ENCODE measurements at places on chromosomes 1 and 21. TPM values are rescaled to one million over a fixed set of nuclear protein-coding genes. Genes with fewer than 3 reads are reported as not detected.

- DNase-seq: no peak
These were observed 7.7 kb downstream of the WNT9A start for GRCh38 chr1:227939791-227940771.

DNA sequence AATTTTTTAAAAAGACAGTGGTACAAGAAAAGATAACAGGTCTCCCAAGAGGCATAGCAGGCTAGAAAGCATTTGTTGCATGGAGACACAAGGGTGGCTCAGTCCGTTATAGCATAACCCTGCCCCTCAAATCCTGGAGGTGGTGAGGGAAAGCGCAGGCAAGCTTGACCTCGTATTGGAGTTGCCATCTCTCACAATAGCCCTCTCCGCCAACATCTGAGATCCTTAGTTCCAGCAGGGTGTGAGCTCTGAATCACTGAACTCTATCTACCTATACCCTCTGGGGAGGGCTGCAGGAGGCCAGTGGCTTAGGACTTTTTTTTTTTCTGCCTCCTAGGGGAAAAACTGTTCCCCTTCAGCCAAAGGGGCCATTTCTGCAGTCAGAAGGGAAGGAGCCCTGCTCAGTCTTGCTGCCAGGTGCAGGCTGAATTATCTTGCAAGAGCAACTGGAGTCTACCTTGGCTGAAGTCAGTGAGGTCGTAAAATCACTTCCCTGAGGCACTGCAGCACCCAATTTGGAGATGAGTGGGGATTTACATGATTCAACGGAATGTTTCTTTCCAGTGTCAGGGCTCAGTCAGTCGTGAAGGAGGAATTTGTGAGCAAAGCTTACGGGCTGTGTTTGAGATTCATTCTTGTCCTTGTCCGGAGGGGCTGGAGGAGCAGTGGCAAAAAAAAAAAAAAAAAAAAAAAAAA is 17.2 kb upstream of the C8A start:
- DNase-seq: no peak

DNA sequence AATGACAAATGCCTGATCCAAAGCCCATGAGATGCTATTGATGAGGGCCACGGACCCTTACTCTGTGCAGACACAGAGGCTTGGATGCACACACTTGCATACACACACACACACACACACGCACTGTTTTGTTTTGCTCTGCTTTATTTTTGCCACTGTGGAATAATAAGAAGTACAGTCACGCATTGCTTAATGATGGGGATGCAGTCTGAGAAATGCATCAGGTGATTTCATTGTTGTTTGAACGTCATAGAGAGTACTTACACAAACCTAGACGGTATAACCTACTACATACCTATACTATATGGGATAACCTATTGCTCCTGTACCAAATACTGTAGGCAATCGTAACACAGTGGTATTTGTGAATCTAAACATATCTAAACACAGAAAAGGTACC is 104.4 kb downstream of the RHOU start:
- DNase-seq: no peak

GRCh38 chr1:219149009-219149577 is 24.6 kb upstream of the LYPLAL1 start:
- DNase-seq: no peak

- no peak for DNase-seq
These were observed 58.7 kb downstream of the ACP6 start for GRCh38 chr1:147611586-147611985.

DNA sequence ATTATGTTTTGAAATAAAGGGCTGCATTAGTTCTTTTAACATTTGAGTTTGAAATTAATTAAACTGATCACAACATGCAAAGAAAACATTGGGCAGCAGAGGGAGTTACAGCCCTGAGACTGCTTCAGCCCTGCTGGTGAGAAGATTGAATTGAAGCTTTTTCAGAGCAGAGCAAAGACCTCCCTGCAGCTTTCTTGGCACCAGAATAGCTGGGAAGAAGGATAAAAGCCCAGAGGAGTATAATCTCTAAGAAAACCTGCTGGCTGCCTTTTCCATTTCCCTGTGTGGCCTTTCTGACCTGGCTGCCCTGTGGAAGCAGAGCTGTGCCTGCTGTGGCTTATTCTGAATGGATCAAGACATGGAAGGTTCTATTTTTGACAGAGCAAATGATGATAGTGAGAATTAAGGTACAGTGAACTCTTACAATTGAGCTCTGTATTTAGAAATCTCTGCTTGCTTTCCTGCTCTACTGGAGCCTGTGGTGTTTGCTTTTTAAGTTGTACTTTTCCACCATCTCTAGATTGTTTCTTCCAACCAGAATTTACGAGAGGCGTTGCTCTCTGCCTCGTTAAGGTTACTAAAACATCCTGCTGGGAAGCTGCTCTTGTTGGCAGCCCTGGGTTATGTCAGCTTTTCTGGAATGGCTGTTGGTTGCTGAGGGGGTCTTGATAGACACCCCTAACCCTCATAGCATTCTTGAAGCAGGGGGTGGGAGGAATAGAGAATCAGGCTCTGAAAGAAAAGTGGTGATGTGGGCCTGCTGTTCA is 9.9 kb downstream of the SNRPE start:
- peak; percentile 47 for DNase-seq

DNA sequence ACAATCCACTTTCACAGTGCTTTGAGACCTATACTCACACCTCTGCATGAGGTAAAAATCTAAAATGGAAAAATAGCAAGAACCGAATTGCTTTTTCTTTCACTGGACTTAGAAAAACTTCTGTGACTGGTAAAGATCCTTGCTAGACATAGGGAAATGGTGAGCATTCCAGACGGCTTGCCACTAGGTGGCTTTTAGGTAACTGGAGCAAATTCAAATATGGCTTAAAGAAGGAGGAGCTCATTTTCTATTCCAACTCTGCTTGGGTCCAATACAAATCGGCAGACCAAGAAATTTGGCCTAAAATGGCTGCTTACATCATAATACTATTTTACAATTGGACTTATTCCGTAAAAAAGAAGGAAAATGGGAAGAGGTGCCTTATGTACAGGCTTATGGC is 977.9 kb downstream of the ADGRL2 start:
- no peak for DNase-seq

GRCh38 chr1:172497230-172497629 is 35.7 kb upstream of the SUCO start:
- no peak for DNase-seq

DNA sequence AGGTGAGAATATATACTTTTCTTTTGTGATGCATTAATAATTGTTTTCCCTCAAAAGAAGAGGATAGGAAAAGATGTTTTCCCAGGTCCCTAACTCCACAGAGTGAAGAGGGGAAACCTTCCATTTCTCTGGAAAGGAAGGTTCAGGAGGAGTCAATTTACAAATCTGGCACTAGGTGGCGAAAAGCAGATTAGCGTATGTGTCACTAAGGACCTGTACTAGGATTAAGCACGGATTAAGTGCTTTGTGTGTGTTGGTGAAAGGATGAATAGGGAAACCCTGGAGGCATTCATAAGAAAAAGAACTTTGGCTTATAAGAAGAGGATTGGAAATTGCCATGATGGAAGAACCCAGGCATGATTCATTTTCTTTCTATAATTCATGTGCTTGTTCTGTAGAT is 410.1 kb upstream of the PLXNA2 start:
- DNase-seq: no peak

- DNase-seq: no peak
These were observed 973 bp downstream of the SDF4 start for GRCh38 chr1:1230656-1231399.

GRCh38 chr1:235745503-235746136 is 96.0 kb upstream of the GNG4 start:
- DNase-seq: no peak

DNA sequence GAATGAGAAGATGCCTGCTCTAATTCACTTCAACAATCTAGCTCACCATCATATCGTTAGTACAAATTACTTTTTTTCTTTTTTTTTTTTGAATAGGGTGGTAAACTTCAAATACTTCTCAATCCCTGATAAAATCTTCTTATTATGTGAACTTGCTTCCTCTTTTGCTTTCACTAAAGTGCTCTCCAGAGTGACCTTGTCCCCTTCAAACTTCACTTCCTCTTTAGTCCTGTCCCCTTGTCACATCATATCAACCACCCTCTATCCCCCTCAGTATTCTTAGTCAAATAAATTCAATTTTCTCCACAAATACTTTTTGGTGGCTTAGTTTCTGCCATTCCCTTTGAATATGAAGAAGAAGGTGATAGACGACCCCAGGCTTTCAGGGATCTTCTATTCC is 124.9 kb upstream of the PLXNA2 start:
- DNase-seq: no peak

GRCh38 chr1:42146626-42147320 is 6.4 kb upstream of the GUCA2B start:
- no peak for DNase-seq

DNA sequence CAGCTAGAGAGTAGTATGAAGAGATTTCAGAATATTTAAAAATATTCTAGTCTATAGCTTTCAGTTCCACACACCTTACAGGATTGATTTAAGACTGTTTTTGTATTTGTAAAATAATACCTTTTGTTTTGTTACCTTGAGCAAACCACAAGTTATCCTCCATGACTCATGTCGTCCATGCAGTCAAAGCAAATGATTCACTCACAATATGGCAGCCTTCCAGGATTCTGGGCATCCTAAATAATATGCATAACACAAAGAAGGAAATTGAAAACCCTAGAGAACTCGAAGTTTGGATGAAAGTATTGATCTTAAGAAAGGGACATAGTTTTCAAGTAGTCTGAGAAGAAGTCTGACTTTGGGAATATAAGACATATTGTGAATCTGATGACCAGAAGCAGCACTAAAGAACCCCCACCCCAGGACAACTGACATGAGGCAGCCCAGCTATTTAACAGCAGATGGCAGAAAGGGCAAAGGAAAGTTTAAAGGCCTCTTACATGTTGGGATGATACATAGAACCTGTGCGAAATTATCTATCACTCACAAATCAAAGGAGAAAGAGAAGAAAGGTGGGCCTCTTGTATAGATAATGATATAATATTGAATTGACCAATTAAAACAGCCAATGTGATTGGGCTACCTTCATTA is 857.9 kb downstream of the BRINP3 start:
- DNase-seq: no peak

- no peak for DNase-seq
These were observed at the start of gene MYOCOS for GRCh38 chr1:171622152-171622462. Gene MYOCOS (plus strand): TSS chr1:171622243. CDS start chr1:171623884, 1,641 bp downstream.

- DNase-seq: no peak
These were observed 72.8 kb downstream of the XCL2 start for GRCh38 chr1:168470901-168471431.

- no peak for DNase-seq
These were observed 44.8 kb upstream of the TADA1 start for GRCh38 chr1:166920561-166921475.

- no peak for DNase-seq
These were observed at the start of gene ACTA1 for GRCh38 chr1:229434005-229434640. Gene ACTA1 (minus strand): TSS chr1:229434094. CDS start chr1:229433115, 979 bp downstream.

DNA sequence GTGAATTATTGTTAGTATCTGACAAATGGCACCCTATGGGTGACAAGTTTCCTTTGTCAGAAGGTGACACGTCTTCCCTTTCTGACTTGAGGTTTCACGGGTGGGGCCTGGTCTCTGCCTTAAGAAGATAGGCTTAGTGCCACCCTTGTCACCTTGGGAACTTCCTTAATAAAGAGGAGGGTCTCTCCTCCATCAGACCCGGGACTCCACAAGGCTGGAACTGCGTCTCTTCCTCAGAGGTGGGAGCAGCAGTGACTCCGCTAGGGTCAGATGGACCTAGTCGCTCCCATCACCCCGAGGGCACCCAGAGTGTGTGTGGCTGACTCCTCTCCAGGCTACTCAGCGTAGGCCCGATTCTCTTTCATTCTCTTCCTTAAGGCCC is 774 bp upstream of the WDTC1 start:
- no peak for DNase-seq

DNA sequence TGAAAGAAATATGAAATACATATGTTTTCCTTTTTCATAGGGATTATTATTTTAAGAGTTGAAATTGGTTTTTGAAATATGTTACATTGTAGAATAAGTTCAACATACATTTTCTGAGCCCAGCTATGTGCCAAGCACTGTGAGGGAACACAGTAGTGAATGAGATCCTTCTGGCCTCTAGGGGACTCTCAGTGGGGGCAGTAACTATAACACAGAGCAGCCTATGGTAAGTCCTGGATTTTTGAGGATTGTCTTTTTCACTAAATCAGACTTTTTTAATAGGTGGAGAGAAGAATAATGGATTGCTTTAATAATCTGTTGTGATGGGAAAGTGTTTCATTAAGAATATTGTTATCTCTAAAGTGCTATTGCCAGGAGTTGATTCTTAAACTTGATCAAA is 2.4 kb downstream of the DNAJC6 start:
- no peak for DNase-seq

- no peak for DNase-seq
These were observed 30.6 kb downstream of the RGS2 start for GRCh38 chr1:192839162-192840066.

GRCh38 chr1:244291236-244292201 is 160.2 kb downstream of the ADSS2 start:
- DNase-seq: no peak

DNA sequence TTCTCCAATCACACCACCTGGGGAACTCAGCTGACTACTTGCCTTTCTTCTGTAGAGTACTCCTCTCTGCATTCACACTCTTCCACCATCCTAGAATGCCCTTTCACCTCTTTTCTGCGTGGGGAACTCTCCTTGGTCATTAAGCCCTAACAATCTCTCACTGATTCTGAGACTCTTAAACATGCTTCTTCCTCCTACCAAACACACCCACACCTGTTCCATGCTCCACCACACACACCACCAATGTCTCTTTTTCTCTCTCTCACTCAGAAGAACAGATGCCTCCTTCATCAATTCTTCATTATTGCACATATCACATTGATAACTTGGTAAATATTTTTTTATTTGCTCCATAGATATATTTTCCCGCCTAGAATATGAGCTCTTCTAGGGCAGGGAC is 53.6 kb downstream of the WARS2 start:
- no peak for DNase-seq

- DNase-seq: no peak
These were observed 39.4 kb upstream of the EPS15 start for GRCh38 chr1:51558375-51558924.

The MYOC gene
- total RNA-seq: not detected

The HSPA6 gene
- 0.31 TPM for total RNA-seq

The KCNK1 gene
- total RNA-seq: 5.3 TPM

The ZFP69 gene
- total RNA-seq: 15.1 TPM

The C8B gene
- total RNA-seq: not detected

The SFN gene
- total RNA-seq: not detected

The TAGLN2 gene
- 28.1 TPM for total RNA-seq

The AMY1A gene
- not detected for total RNA-seq

The BRDT gene
- total RNA-seq: not detected

The GREM2 gene
- total RNA-seq: 7.0 TPM

The PPIAL4G gene
- 0.31 TPM for total RNA-seq

Measured in occipital lobe (tissue), 3 donors.